Dermis microvascular lymphatic vessel endothelial cell (primary cell): ENCODE measurements at places on chromosomes 13 and 19. TPM values are rescaled to one million over a fixed set of nuclear protein-coding genes. Genes with fewer than 3 reads are reported as not detected.
A peak's percentile ranks its signal among the peaks of the same experiment; 100 is the strongest.

GRCh38 chr19:47573071-47574026, at the start of gene ZNF541:
TSS of gene ZNF541 (minus strand) at chr19:47573148. CDS start at chr19:47555856, 17,292 bp downstream.
- peak; percentile 51 for DNase-seq

DNA sequence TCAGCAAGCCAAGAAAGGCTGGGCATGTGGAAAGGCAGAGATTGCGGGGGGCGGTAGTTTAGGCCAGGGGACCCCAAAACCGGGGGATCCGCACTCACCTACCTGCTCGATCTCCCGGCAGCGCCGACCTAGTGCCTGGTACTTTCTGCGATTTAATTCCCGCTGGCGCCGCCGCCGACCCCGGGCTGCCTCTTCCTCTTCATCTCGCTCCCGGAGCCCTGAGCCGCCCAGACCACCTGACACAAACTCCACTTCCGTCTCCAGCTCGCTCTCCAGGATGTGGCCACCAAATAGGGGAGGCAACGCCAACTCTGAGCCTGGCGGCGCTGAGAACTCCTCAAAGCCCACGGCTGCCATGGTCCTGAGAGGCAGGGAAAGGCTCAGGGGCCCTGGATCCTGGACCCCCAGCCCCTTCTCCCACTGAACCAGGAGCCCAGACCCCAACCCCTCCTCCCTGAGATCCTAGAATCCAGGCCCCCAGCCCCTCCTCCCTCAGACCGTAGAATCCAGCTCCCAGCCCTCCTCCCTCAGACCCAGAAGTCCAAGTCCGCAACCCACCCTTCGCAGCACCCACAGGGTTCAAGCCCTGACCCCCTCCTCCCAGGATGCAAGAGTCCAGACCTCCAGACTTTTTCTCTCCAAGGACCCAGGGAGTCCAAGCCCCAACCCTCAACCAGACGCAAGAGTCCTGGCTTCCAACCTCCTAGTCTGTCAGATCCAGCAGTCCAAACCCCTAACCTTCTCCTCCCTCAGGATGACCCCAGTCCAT, 933 bp downstream of the TFPT start:
- DNase-seq: peak; percentile 73

DNA sequence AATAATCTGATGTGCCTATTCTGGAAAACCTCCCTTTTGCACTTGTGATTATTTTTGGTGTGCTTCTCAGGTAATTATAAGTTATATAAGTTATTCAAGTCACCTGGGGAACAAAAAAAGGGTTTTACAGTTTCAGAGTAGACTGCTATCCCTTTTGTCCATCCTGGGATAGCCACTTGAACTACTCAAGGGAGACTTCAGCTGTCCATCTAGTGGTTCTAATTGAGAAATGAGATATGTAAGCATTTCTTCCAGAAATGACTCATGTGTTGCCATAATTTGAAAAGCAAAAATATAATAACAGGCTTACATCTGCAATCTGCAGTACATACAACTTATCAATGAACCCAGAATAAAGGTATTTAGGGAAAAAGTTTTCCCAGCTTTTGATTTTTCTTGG, 20.4 kb downstream of the UBL3 start:
- no peak for DNase-seq

- DNase-seq: no peak
Measured at GRCh38 chr13:27131906-27132305, 39.7 kb downstream of the USP12 start.

DNA sequence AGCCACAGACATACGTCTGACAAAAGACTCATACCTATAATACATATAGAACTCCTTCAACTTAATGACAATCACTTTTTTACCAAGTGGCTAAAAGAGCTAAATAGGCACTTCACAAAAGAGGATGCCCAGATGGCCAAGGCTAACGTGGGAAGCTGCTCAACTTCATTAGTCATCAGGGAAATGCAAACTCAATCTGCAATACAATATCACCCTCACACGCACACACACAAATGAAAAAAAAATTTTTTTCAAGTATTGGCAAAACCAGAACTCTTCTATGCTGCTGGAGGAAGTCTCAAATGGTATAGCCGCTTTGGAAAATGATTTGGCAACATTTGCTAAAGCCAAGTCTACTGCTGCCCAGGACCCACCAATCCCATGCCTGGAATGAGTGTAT, 14.6 kb upstream of the DNMT1 start:
- no peak for DNase-seq

DNA sequence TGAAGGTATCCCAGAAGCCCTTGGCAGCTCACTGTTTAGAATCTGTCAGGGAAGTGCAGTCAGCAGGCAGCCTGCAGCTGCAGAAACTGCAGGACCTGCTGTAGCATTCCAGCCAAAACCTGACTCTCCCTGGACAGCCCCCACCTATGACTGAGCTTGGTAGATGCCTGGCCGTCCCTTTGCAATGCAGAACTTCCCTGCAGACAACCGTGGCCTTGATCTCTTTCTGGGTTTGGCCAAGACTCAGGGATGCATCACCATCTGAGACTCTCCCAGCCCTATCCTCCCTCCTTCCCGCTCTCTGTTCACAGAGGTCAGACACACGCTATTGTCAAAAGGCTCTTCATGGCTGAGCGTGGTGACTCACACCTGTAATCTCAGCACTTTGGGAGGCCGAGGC, 99.4 kb downstream of the ZNF557 start:
- no peak for DNase-seq

DNA sequence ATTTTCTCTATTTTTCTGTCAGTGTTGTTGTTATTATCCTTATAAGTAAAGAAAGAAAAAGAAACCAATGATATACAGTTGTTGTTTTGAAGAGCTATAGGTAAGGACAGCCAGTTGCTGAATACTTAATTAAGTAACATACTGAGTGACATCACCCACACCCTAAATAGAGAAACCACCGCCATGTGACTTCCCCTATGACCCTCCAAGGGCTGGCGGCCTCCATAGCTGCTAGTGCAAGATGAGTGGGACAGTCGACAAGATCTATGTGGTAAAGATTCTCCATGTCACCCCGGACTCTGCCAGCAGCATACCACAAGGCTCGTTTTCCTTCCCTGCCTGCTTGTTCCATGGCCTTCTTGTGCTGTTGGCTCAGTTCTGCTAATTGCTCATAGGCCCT, 221.1 kb downstream of the DNAJC15 start:
- DNase-seq: no peak

DNA sequence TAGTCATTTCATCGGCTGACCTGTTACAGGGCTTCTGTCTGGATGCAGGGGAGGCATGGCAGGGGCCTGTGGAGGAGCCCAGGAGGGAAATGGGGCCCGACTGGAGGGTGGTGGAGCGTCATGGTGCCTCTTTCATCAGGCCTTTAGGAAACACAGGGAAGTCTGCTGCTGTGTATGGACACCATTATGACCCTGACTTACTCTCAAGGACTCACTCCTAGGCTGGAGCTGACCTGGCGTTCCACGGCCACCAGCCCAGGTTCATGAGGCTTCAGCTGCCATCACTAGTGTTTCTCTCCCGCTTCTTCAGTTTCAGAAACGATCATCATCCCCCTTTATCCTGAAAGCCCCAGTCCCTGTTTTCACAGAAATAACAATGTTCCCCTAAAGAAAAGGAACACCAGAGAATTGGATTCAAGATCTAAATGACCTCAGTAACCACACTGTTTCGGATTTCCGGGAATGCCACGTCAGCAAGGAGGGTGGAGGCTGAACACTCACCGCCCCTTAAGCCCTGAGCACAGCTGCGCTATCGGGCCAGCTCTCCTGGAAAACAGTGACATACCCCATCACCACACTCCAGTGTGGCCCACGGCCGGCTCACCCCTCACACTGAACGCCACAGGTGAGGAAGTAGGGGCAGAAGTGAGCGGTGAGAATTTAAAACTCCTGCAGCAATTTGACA, 67.6 kb downstream of the SOX1 start:
- DNase-seq: no peak

DNA sequence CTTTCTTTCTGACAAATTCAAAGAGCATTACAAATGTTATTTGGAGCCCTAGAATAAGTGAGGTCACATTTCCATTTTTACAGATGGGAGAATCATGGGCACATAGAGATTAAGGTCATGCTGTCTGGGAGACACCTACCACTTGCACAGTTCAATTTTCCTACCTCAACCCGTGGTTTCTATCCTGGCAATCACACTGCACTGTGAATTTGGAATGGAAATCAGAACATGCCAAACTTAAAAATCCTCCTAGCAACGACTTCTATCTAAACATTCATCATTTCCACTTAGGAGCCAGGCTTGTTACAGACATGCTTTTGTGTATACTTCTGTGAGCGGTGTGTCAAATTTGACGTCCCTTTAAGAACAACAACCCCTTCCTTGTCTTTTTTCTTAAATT, 251.5 kb downstream of the DNAJC15 start:
- no peak for DNase-seq

GRCh38 chr19:4362831-4363545, 19.6 kb downstream of the MPND start:
- DNase-seq: no peak

- no peak for DNase-seq
Measured at GRCh38 chr19:33290956-33291622, 11.2 kb downstream of the CEBPA start.

DNA sequence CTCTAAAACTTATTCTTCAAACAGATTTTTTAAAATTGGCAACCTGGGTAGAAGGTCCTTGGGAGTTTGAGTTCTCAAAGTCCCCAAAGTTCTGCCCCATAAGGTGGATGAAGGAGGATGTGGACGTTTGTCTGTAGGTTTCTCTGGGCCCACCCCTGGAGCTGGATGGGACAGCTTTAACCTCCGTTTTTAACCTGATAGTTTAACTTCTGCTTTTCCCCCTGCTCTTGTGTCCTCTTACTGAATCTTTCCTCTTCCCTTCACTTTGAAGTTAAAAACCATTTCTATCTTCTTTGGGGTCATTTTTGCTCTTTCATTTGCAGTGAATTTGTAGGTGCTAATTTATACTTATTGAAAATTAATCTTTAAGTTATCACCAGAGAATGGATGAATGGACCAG, 79.1 kb downstream of the ESD start:
- no peak for DNase-seq

GRCh38 chr19:45423589-45424190, at the start of gene ERCC1:
TSS of gene ERCC1 (minus strand) at chr19:45423917. CDS start at chr19:45423374, 543 bp downstream.
- DNase-seq: peak; percentile 90

DNA sequence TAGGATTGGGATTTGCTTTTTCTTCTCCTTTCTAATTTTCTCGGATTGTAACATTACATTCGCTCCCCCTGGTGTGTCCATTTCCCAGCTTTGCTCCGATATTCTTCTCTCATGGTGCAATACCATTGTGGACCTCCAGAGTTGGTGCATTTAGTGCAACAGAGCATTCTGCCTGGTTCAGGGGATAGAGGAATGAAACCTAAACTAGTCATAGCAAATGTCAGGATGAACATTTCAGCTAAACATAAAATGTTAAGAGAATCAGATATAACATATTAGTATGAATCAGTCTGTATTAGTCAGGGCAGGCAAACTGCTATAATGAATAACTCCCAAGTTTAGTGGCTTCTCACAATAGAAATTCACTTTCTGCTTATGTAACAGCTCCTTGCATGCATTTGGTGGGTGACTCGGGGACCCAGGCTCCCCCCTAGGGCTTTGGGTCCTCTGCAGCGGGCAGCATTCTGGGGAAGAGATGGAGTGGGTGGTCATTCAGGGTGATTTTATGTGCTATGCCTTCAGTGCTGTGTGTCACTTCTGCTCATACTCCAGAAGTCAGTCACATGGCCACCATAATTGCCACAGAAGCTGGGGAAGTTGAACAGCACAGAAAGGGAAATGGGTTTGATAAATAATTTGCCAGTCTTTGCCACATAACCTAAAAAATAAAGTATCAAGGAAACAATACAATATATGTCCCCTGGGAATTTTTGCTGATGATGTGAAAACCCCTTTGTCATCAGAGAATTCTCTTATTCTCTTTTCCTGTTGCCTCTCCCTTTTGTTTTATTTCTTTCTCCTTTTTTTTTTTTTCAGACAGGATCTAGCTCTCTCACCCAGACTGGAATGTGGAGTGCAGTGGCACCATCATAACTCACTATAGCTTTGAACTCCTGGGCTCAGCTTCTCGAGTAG, 111.0 kb downstream of the HSPH1 start:
- DNase-seq: no peak

DNA sequence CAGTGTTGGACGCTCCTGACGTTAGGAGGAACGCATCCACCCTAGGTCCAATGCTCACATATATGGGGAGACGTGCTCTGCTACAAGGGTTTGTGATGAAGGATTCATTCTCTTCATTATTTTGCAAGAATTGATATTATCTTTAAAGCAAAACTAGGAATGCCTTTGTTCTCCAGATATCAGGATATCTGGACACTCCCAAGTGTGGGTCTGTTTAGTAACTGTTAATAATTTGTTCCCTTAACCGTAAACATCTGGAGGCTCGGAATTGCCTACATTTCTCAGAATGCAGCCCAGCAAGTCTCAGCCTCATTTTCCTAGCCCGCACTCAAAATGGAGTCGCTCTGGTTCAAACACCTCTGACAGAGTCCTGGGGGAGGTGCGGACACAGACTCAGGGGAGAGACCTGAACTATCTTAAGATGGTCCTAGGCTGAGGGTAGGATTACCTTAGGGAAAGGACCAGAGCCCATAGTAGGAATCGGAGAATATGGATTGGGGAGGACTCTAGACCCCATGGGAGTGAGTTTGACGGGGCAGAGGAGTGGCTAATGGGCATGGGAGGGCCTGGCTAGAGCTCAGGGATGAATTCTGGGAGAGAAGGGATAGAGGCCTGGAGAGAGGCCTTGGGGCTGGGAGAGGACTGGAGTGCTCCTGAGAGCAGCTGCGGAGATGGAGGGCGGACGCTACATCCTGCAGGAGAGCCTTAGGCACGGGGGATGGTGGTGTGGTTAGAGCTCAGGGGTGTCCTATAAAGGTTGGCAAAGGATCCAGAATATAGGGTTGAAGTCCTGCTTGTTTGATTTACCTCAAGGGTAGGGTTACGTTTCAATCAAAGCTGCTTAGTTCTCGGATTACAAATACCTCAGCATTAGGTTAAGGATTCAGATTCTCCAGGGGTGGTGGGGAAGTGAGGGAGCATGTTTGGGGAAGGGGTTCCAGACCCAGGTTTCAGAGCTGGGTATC, 43.2 kb downstream of the ZNF331 start:
- no peak for DNase-seq

GRCh38 chr19:55119053-55119452, 1.6 kb upstream of the PPP1R12C start:
- DNase-seq: no peak

- DNase-seq: peak; percentile 85
Measured at GRCh38 chr13:106348075-106348840, 187.2 kb downstream of the EFNB2 start.

AXL gene
- 5.8 and 24.9 TPM in 2 replicates for total RNA-seq

CEACAM21 gene
- 10.8 and 17.7 TPM in 2 replicates for total RNA-seq

ZFP14 gene
- 2.8 and 3.4 TPM in 2 replicates for total RNA-seq

ZNF579 gene
- total RNA-seq: 1.9 and 3.5 TPM in 2 replicates

TTC9B gene
- total RNA-seq: not detected in 2 replicates

KLHL1 gene
- total RNA-seq: not detected in 2 replicates
